T1000 (cell line): ENCODE measurements at places on chromosomes 3 and 15.

DNA sequence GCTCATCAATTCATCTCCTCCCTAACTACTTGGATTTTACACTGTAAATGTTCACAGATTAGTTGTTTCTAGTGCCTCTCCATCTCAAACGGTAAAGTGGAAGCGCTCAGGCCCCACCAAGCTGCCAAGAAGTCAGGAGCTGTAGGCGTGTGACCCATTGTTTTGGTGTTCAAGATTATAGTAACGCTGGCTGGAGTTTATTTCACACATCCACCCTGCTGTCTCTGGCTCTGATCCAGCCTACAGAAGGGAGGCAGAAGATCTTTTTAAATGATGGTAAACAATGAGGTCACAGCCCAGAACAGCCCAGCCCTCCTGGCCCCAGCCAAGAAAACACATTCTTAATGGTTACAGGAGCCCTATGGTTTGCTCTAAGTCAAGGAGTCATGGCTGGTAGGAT, 25.7 kb upstream of the GALNT15 start:
- DNase-seq: no peak

GRCh38 chr3:13358643-13359042, 61.5 kb downstream of the NUP210 start:
- DNase-seq: no peak

DNA sequence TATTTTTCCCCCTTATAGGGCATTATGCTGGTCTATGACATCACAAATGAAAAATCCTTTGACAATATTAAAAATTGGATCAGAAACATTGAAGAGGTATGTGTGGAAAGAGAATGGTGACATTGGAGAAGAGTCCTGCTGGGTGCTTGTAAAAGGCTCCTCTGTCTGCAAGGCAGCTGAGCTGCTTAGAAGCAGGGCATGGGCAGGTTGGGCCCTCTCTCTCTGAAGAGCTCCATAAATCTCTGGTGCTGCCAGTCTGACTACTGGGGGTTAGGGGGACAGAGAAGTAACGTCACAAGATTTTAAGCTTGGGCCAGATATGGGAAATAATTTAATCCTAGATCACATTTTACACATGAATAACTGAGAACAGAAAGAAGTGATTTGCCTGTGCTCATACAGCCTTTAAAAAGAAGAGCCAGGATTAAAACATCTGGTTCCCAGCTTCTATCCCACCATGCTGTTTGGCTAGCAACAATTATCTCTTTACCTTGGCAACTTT, 21.9 kb upstream of the APH1B start:
- DNase-seq: no peak

- no peak for DNase-seq
These were observed 440.9 kb upstream of the CCDC54 start for GRCh38 chr3:106936337-106936736.

GRCh38 chr15:44636976-44637375, 26.5 kb downstream of the SPG11 start:
- DNase-seq: no peak

DNA sequence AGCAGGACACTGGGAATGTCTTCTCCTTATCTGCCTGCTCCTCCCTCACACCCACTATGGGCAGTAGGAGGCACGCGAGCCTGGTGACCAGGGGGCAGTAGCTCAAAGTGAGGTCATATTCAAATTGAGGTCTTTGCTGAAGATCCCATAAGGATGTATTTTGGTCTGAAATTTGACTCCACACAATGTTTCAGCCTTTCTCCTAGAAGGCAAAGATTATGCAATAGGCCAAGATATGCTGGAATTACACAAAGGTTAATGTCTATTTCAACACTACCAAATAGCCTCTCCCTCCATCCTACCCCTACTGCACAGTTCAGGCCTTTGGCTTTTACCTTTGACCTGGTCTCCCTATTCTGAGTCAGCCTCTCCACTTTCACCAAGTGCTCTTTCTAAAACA, 203.0 kb downstream of the TIGIT start:
- no peak for DNase-seq

DNA sequence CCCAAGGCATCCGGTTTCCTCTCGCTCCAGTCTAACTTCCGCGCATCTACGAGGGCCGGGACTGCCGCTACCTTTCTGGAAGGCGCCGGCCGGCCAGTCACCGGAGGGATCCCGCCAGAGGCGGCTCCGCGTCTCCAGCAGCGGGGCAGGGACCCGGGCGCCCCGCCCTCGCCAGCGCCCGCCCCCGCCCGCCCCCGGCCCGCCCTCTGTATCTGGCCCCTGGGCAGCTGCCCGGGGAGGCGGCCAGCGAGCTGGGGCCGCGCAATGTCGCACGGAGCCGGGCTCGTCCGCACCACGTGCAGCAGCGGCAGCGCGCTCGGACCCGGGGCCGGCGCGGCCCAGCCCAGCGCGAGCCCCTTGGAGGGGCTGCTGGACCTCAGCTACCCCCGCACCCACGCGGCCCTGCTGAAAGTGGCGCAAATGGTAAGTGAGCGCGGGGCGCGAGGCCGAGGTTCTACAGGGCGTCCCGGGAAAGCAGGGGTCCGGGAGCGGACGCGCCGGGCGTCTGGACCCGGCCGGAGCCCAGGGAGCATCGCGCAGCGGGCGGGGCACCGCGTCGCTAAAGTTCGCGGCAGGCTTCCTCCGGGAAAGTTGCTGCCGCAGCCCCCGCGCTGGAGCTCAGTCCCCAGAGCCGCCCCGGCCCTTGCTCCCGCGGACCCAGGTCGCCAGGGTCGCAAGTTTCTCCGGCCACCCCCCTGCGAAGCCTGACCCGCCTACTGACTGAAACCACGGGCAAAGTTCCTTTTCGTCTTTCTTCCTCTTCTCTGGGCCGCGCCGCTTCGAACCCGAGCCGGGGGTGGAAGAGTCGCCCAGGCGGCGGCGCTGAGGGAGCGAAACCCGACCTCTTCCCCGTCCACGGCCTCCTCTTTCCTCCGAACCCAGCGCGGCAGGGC, at the start of gene CMTM7:
Gene CMTM7, plus strand, starts transcription at position 211 of the 893 bp plus-strand sequence. Its CDS starts 54 bp downstream, at position 265.
- peak; percentile 54 for DNase-seq

DNA sequence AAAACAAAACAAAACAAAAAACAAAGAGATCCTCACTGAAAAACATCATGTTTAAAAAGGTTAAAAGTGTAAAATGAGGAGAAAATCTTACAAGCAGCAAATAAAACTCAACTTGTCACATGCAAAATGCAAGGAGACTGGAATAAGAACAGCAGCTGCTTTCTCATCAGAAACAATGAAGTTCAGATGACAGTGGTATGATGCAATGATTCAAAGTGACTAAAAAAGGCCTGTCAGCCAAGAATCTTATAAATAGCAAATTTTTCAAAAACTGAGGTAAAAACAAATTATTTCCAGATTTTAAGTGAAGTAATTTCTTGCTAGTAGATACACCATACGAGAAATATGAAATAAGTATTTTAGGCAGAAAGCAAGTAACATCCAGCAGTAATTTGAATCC, 68.6 kb upstream of the EPHA3 start:
- no peak for DNase-seq

GRCh38 chr3:156859578-156859977, 33.4 kb downstream of the LEKR1 start:
- DNase-seq: no peak
